Natural killer cell treated with Interleukin-12 subunit alpha and Interleukin-12 subunit beta and Interleukin-15 and Interleukin-18, amount 100 ng/mL, for 72 hours (primary cell): ENCODE measurements at places on chromosomes 5 and 9.

DNA sequence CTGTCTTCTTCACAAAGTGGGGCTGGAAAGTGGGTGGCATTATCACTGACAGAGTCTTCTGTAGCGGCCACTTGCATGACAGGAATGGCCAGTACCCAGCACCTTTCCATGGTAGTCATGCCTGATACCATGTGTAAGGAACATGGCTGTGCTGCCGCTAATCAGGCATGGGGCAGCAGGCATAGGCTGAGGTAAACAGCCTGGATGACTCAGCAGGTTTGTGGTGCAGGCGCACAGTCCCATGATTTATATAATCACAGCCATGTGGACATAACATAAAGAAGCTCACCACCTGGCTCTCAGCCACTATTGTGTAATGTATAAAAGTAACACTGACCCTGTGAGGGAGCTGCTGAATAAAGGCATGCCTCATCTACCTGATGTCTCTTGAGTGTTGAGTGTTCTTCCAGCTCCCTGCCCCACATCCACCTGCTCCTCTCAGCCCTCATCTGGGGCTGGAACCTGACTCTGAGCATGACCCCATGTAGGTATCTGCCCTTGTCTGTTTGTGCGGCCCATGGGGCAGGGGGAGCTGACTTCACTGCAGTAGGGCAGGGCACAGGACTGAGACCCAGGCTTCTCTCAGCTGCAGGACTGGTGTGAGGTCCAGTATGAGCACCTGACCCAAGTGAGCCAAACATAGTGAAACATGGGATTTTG, 13.2 kb upstream of the ICE1 start:
- DNase-seq, result no peak

DNA sequence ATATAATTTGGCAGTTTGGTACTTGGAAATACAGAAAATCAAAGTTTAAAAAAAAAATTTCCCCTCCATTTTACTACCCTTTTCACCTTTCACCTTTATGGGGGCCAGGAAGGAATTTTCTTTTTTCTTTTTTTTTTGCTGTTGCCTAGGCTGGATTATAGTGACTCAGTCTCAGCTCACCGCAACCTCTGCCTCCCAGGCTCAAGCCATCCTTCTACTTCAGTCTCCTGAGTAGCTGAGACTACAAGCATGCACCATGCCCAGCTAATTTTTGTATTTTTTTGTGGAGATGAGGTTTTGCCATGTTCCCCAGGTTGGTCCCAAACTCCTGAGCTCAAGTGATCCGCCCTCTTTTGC, 9.1 kb downstream of the CHMP5 start:
- DNase-seq, result no peak

DNA sequence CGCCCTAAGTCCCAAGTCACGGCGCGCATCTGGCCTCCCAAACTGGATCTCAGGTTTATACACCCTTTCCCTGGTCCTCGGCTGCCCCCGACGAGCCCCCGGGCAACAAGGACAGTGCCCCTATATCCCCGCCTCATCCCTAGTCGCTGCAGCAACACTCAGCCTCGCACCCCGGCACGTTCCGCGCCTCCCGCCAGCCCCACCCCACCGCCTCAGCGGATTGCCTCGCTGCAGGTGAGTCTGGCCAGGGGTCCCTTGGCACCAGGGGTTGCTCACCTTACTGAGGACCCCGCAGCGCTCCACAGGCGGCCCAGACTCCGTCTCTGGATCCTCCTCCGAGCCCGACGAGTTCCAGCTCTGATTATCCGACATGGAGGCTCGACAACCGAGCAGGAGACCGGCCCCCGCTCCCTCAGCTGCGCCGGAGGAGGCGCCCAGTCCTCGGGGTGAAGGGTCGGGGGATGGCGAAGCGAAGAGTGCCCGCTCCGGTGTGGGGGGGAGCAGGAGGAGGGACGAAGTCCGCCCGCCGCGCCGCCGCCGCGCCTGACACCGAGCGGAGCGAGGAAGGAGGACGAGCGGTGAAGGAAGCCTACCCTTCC, 494 bp downstream of the CERT1 start:
- DNase-seq, result peak; percentile 69

DNA sequence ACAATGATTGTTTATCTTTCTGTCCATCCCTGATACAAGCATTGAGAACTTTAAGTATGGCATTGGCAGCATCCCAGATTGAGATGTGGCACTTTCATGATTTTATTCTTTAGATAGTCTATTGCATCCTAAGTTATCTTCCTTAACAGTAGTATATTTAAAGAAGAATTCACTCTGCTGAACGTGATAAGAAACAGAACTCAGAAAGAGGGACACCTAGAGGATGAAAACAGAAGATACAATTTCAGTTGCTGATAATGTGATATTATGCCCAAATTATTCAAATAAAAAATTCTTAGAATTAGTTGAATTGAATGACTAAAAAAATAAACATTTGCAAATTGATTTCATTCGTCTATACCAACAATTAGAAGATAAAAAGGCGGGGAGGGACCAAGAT, 218.1 kb upstream of the DMRTA1 start:
- DNase-seq, result no peak

DNA sequence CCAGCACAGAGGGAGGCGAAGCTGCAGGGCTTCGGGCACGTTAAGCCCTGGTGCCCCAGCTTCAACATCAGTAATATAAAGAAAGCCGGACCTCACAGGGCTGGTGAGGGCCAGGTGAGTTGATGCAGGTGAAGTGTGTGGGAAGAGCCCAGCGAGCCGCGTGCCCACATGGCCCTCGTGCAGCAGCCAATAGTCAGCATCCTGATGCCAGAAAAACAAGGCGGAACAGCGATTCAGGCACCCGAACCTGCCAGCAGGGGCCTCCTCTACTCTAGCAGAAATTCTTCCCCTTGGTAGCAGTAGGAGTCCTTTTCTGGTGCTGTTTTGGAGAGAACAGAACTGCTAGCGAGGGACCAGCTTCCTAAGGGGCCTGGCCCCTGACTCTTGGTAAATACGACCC, 7.8 kb downstream of the MED10 start:
- DNase-seq, result no peak

DNA sequence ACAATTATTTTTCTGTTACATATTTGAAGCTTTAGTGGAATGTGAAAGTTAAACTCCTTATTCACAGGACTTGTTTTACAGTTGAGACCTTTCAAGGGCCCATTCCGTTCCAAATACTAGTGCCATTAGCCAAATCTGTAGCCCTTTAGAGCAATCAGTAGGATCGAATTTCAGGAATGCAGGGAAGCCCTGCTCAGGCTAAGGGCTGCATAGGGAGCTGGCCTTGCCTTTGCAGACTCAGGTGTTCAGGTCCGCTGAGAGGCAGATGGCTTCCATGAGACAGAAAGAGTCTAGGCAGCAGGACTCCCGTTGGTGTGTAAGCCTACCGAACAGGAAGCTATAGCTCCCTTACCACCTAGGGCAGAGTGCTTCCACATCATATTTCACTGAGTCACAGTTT, 150.1 kb upstream of the SLC27A6 start:
- no peak for DNase-seq
